ENCODE measurements at places on chromosomes 2 and 18.
A peak's percentile ranks its signal among the peaks of the same experiment; 100 is the strongest.

DNA sequence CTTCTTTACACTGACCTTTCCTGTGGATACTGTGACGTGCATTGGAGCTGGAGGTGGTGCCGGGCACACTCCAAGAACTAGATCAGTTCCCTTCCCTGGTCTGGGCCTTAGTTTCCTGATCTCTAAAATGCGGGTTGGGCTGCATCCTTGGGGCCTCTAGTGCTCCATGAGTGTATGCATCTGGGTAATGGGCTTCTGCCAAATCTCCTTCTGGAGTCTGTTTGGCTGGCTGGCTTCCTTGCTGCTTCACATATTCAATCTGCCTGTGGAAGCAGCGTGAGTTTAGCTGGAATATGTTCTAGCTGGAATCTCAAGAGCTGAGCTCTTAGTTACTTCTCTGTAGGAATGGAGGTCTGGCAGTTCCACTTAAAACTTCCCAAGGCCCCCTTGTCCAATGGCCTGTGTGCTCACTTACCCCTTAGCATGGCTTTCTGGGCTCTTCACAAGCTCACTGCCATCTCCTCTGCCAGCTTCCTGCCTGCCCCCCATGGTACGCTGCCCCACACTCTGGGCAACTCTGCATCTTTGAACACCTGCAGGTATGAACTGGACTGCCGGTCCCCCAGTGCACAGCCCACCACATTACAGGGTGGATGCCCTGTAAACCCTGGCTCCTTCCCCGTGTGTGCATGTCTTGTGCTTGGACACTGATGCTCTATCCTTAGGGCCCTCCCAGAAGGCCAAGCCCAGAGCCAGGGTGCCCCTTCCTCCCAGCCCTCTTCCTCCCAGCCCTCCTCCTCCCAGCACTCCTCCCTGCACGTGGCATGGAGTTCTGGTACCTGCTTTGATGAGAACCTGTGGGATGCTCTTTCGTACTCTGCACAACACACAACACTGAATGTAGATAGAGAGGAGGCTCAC is 103.6 kb upstream of the SMAD2 start:
- no peak for DNase-seq

DNA sequence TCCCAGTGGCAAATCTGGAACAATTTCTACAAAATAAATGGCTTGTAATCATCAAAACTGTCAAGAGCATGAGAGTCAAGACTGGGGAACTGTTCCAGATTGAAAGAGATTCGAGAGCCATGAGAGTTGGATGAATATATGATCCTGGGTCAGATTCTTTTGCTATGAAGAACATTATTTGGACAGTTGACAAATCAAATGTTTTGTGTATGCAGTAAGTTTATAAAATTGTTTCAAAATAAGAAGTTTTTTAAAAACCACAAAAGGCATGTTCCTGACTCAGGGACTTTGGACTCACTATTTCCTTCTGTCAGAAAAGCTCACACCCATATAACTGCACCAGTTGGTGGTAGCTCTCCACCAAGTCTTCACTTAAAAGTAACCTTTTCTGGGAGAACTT is 38.5 kb downstream of the ROCK2 start:
- no peak for DNase-seq

- no peak for DNase-seq
These were observed 74.4 kb downstream of the MAP3K20 start for GRCh38 chr2:173150087-173150486.

GRCh38 chr2:109615637-109616144 is 1.5 kb downstream of the SOWAHC start:
- peak; percentile 58 for DNase-seq

GRCh38 chr2:66201242-66201641 is 233.7 kb upstream of the MEIS1 start:
- DNase-seq, result no peak

DNA sequence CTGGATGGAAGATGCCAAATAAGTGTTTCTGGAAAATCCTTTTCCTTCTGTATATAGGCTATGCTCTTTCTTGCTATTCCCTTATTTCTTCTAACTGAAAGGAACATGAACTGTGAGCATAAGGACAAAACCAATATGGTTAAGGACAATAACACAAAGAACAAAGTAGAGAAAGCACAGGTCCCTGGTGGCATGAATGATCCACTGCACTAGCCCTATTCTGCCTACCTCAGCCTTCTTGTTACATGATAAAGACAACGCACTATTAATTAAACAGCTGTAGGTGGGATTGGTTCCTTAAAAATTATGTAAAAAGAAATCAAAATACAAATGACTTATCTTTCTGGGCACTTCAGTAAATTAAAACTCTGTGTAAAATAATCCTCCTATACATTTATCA is 1.9 kb upstream of the WDR75 start:
- peak; percentile 56 for DNase-seq

- no peak for DNase-seq
These were observed 30.3 kb downstream of the MGAT5 start for GRCh38 chr2:134284119-134284670.

DNA sequence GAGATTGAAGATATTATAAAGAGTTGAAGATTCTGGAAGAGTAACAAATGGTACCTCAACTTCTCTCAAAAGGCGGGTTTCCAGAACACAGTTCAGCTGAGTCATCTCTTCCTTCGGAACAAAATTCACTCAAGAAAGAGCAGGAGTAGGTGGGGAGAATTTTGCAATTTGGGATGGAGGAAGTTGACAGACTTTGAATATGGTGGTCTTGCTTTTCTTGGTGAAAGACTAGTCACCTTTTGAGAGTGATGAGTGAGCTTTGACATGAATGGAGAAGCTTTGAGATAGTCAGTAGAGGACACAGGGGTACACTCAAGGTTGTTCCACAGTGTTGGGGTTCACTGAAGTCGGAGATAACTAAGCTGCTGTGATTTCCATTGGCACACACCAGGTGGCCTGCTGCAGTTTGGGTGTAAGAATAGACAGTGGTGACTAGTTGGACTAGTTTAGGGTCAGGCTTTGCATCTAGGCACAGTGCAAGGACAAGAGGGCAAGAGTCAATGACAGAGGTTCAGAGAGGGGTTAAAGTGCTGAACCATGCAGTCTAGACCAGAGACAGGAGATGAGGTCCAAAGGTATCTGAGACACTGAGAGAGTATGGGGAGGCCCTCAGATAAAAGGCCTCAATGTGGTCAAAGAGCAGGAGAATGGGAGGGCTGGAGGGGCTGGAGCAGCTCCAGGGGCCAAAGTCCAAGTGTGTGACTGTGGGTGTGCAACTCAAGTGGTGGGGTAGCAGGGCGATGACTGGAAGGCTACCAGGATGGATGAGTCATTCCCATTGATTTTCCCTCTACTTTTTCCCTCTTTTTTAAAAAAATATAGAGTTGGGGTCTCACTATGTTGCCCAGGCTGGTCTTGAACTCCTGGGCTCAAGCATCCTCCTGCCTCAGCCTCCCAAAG is 7.7 kb downstream of the CCL20 start:
- peak; percentile 46 for DNase-seq

GRCh38 chr18:26868968-26869586 is 3.6 kb upstream of the AQP4 start:
- DNase-seq, result no peak

- no peak for DNase-seq
These were observed 128.6 kb upstream of the TLK1 start for GRCh38 chr2:171289316-171289715.

GRCh38 chr2:47782381-47782670 is 619 bp upstream of the MSH6 start:
- DNase-seq, result no peak

DNA sequence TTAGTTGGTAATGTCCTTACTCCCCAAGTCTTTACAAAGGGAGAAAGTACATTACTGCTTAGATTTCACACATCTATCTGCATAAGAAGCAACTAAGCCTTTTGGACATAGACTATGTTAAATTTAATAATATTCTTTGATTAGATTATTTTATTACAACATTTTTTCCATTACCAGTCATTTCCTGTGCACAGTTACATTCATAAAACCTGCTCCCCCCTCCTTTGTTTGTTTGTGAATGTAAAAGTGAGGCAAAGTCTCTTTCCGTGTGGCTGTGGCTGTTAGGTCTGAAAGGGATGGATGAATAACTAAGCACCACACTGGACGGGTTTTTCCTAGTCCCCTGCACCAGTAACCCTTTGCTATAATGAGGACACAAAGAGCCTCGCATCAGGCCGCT is 9.6 kb downstream of the PTGR3 start:
- DNase-seq, result no peak

DNA sequence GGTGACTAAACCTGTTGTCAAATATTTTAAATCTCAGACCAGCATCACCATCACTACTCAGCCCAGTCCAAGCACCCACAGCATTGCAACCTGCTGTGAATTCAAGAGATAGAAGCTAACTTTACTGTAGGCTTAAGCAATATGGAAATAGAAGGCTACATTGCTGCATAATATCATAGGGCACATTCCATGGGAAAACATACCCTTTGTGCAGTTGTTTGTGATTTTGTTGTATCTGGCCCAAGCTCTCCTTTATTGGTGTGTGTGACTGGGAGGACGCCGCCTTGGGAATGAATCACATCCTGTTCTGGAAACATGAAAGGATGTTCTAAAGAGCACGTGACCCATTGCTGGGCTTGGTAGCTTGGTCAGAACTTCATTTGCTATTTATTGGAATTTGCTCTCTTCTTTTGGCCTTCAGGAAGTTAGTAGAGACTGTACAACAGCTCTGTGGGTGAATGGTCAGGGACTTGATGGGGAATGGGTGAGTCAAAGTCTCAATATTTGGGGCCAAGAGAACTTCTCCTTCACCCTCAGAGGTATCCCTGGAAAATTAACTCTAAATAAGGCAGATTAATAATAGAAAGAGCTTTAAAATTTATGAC is 106.8 kb upstream of the SERPINE2 start:
- DNase-seq, result peak; percentile 55

GRCh38 chr2:14560716-14561115 is 71.8 kb upstream of the LRATD1 start:
- DNase-seq, result no peak

Measured in RKO (cell line).